ENCODE measurements at places on chromosomes 7 and 10. TPM values are rescaled to one million over a fixed set of nuclear protein-coding genes. Genes with fewer than 3 reads are reported as not detected.

SLC29A4 gene
- polyA plus RNA-seq = 14.8 TPM

DNA sequence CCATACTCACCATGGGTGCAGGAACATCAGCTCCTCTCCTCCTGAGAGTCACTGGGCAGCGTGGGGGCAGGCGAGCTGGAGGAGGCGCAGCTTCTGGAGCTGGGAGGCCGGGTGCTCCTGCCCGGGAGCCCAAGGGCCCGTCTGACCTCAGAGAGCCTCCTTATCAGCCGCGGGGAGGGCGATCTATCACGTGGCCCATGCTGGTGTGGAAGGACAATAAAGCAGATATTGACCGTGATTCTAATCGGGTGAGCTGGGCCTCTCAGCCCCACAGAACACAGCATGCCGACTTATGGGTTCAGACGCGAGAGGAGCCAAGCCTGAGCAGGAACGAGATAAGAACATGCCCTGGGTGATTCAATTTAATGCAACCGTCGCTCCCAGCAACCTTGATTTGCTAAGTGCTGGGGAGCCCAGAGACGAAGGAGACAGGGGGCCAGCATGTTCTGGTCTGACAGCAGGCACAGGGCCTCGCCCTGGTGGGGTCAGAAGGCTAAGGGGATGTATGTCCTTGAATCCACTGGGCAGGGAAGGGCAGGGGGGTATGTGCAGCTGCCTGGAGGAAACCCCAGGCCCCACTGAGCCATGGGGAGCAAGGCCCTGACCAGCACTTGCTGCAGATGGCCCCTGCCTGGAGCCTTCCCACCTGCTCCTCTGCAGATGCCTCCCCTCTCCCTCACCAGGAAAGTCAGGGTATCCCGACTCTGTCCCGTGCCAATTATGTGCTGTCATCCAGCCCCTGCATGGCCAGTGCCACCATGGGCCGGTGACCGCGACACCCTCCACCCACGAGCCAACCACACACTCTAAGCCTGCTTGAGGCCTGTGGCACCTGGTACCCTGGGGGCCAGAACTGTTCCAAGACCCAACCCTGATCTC, 95.3 kb upstream of the RET start:
- no peak for DNase-seq

CTAGE4 gene
- polyA plus RNA-seq = not detected

- no peak for DNase-seq
These were observed 136.1 kb upstream of the TARP start for GRCh38 chr7:38409531-38409930.

- no peak for DNase-seq
These were observed 173.3 kb downstream of the SLC16A9 start for GRCh38 chr10:59536167-59537014.

ZSCAN25 gene
- 6.3 TPM for polyA plus RNA-seq
